ENCODE measurements at places on chromosomes 4 and X. TPM values are rescaled to one million over a fixed set of nuclear protein-coding genes. Genes with fewer than 3 reads are reported as not detected.

CT45A5 gene
- not detected for total RNA-seq

NSUN7 gene
- total RNA-seq = 0.39 TPM

SYNPO2 gene
- total RNA-seq = 0.22 TPM

KIF4A gene
- total RNA-seq = 0.19 TPM

DCLK2 gene
- total RNA-seq = not detected

ATP10D gene
- total RNA-seq = 1.7 TPM

OCRL gene
- total RNA-seq = 4.0 TPM

PPP2R2C gene
- total RNA-seq = not detected

MTNR1A gene
- not detected for total RNA-seq

CFI gene
- total RNA-seq = not detected

PQBP1 gene
- 73.0 TPM for total RNA-seq

IGFBP7 gene
- 0.45 TPM for total RNA-seq

CSAG2 gene
- total RNA-seq = not detected

CENPVL2 gene
- total RNA-seq = not detected

ETDB gene
- not detected for total RNA-seq

FAM236A gene
- not detected for total RNA-seq

MAD2L1 gene
- total RNA-seq = 4.6 TPM

VCX3A gene
- total RNA-seq = not detected

HTN1 gene
- not detected for total RNA-seq

AREG gene
- total RNA-seq = 63.8 TPM

POLN gene
- total RNA-seq = 2.1 TPM

ADRA2C gene
- not detected for total RNA-seq

ASB12 gene
- not detected for total RNA-seq

TREX2 gene
- total RNA-seq = 1.1 TPM

FRAS1 gene
- total RNA-seq = not detected

RRH gene
- not detected for total RNA-seq

CXCL13 gene
- total RNA-seq = not detected

BBS7 gene
- total RNA-seq = 3.8 TPM

TMEM31 gene
- not detected for total RNA-seq

UGT2B15 gene
- total RNA-seq = not detected

TRIM61 gene
- 0.22 TPM for total RNA-seq

CT55 gene
- not detected for total RNA-seq

APOOL gene
- total RNA-seq = 6.0 TPM

WDFY3 gene
- 0.75 TPM for total RNA-seq

MRPL1 gene
- 17.5 TPM for total RNA-seq

AMOT gene
- 1.4 TPM for total RNA-seq

NXF2B gene
- not detected for total RNA-seq

TMEM35A gene
- not detected for total RNA-seq

PPP1R2C gene
- total RNA-seq = not detected

BLTP1 gene
- total RNA-seq = 93.6 TPM

HADH gene
- total RNA-seq = 16.1 TPM

TLR2 gene
- 2.8 TPM for total RNA-seq

EMCN gene
- total RNA-seq = not detected

RAB9B gene
- total RNA-seq = not detected

MAP9 gene
- 15.5 TPM for total RNA-seq

PAK3 gene
- total RNA-seq = 1.9 TPM

SLC10A6 gene
- total RNA-seq = not detected

MAP7D3 gene
- 3.7 TPM for total RNA-seq

SPP1 gene
- not detected for total RNA-seq
